Activated CD4-positive, alpha-beta memory T cell treated with anti-CD3 and anti-CD28 coated beads for 36 hours (primary cell): ENCODE measurements at places on chromosomes 3 and 15.

DNA sequence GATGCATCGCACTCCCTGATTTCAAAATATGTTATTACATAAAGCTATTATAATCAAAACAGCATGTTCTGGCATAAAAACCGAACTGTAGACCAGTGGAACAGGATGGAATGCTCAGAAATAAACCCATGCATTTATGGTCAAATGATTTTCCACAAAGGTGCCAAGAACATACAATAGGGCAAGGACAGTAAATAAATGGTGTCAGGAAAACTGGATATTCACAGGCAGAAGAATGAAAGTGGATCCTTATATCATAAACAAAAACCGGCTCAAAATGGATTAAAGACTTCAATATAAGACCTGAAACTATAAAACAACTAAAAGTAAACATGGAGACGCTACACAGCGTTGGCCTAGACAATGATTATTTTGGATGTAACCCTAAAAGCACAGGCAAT is 22.6 kb downstream of the USP50 start:
- no peak overlapping the region for H3K27ac ChIP-seq
- no peak overlapping the region for H3K4me3 ChIP-seq
- H3K36me3 ChIP-seq, result no peaks in the 10 kb centered on the region
- no peaks in the 10 kb centered on the region for H3K27me3 ChIP-seq
- no peaks in the 10 kb centered on the region for H3K4me1 ChIP-seq

DNA sequence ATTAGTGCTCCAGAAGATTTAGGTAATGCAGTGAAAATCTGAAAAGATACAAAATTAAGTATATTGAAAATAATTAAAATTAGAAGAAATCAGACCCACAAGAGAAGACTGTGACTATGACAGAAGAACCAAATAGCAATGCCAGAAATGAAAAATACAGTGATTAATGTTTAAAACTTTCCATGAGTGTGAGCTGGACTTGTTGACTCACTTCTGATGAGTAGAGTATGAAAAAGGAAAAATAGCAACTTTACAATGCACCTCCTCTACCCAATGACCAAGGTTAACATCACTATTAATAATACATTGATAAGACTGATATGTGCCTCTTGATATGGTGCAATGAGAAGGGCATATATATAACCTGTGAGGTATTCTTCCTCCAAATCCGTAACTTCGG is 39.3 kb upstream of the SLC22A13 start:
- DNase-seq, result no peak
- H3K4me3 ChIP-seq, result no peak overlapping the region
- H3K4me1 ChIP-seq, result peaks cover 15% of the 10 kb centered on the region
- no peaks in the 10 kb centered on the region for H3K27me3 ChIP-seq

DNA sequence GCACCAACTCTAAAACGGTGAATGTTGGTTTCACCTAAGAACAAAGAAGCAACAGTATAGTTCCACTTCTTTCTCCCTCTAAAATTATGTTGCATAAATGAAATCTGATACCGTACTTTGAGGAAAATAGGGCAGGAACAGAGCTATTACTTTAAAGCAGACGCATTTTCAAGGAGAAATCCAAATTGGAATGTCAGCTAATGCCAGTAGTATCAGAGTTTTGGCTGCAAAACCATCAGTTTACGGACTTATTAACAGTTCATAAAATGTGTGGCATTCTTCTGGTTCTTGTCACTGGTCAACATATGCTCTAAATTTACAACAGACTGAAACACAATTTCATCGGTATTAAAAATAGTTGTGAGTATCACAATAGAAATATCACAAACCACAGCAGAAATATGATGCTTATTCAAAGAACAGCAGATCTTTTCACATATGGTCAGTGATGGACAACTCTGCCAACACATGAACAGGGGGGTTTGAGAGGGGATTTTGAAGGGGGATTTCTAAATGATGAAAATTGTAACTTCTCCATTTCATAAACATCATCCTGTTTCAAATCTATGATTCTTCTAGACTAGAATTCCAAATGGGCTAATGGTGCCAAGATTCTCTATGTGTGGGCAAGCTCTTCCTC is 38.7 kb upstream of the ROBO2 start:
- H3K27me3 ChIP-seq, result no peaks in the 10 kb centered on the region
- no peak for DNase-seq
- no peaks in the 10 kb centered on the region for H3K4me1 ChIP-seq
- H3K27ac ChIP-seq, result no peak overlapping the region
- no peak overlapping the region for H3K4me3 ChIP-seq

- H3K27ac ChIP-seq, result no peak overlapping the region
- H3K4me3 ChIP-seq, result no peak overlapping the region
- no peaks in the 10 kb centered on the region for H3K36me3 ChIP-seq
- peaks cover 12% of the 10 kb centered on the region for H3K4me1 ChIP-seq
- peaks cover 7% of the 10 kb centered on the region for H3K27me3 ChIP-seq
Observed at GRCh38 chr3:12342151-12342550, 53.3 kb downstream of the PPARG start.

DNA sequence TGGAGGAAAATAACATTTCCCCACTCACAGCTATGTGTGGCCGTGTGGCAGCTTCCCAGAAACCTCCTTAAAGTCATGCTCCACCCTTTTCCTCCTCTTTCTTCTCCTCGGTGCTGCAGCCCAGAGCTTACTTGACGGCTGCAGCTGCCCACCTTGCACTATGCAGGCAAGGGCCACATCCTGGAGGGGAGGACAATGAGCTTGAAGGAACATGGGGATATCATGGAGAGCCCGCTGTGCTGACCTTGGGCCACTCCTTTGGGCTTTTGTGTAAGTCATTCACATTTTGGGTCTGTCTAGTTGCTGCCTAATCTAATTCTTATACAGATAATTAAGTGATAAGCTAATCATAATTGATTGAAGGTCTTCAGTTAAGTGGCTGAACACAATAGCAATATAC is 28.0 kb downstream of the PRR20G start:
- no peak overlapping the region for H3K4me3 ChIP-seq
- no peaks in the 10 kb centered on the region for H3K36me3 ChIP-seq
- DNase-seq, result no peak
- peaks cover 3% of the 10 kb centered on the region for H3K27me3 ChIP-seq
- H3K4me1 ChIP-seq, result no peaks in the 10 kb centered on the region

DNA sequence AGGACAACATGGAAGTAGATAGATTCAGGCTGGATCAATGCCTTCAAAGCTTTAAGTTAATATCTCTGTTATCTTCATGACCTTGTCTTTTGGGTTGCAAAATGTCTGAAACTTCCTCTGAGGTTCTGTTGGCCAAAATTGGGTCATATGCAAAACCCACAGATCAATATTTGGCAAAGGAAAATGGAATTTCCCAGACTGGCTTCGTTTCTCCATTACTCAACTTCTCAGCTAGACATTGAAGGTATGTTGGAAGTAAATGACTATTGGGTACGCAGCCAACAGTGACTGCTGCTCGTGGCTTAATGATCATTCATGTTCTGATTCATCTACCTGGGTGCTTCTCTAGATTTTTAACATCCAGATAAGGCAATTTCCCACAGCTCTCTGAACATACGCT is 675.4 kb upstream of the SGO1 start:
- no peak for DNase-seq
- H3K4me3 ChIP-seq, result no peak overlapping the region

- no peak overlapping the region for H3K27ac ChIP-seq
- H3K4me1 ChIP-seq, result no peaks in the 10 kb centered on the region
- no peak for DNase-seq
- no peak overlapping the region for H3K4me3 ChIP-seq
- H3K27me3 ChIP-seq, result peaks cover 6% of the 10 kb centered on the region
- H3K36me3 ChIP-seq, result no peaks in the 10 kb centered on the region
Observed at GRCh38 chr3:62139957-62140356, 233.4 kb downstream of the FEZF2 start.

DNA sequence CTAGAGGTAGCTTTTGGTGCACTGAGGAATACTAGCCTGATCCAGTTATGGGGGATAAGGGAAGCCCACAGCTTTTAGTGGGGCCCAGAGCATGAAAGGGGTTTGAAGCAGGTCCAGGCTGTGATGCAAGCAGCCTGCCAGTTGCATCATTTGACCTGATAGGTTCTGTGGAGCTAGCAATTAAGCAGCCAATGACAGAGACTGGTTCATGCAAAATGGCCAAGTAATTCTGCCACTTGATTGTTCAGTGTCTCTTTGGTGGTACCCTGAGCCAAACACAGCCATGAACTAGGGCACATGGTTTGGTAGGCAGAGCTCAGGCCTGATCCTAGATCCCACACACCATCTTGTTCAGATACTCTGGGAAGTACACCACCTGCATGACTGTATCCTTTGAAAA is 91.0 kb upstream of the PRR23C start:
- no peaks in the 10 kb centered on the region for H3K4me1 ChIP-seq
- H3K36me3 ChIP-seq, result no peaks in the 10 kb centered on the region
- H3K27ac ChIP-seq, result no peak overlapping the region
- H3K27me3 ChIP-seq, result no peaks in the 10 kb centered on the region

GRCh38 chr3:187802203-187802927 is 57.1 kb upstream of the BCL6 start:
- no peak for DNase-seq
- no peaks in the 10 kb centered on the region for H3K27me3 ChIP-seq
- peaks cover 92% of the 10 kb centered on the region for H3K4me1 ChIP-seq
- H3K4me3 ChIP-seq, result peak overlapping the region; percentile 54
- H3K36me3 ChIP-seq, result peaks cover 9% of the 10 kb centered on the region
- H3K27ac ChIP-seq, result peak overlapping the region; percentile 95

GRCh38 chr3:104763007-104763406 is 603.7 kb upstream of the ALCAM start:
- no peak for DNase-seq
- H3K27me3 ChIP-seq, result peaks cover 1% of the 10 kb centered on the region
- no peaks in the 10 kb centered on the region for H3K4me1 ChIP-seq
- H3K36me3 ChIP-seq, result no peaks in the 10 kb centered on the region
- H3K27ac ChIP-seq, result no peak overlapping the region
- H3K4me3 ChIP-seq, result no peak overlapping the region

- H3K4me1 ChIP-seq, result peaks cover 43% of the 10 kb centered on the region
- peak overlapping the region; percentile 95 for H3K27ac ChIP-seq
- DNase-seq, result peak; percentile 46
- H3K4me3 ChIP-seq, result peak overlapping the region; percentile 88
- peaks cover 24% of the 10 kb centered on the region for H3K27me3 ChIP-seq
Observed at GRCh38 chr15:67839499-67839928, 331 bp downstream of the RNU6-1 start.

GRCh38 chr15:43250785-43251184 is 15.9 kb downstream of the TGM5 start:
- H3K4me3 ChIP-seq, result no peak overlapping the region
- H3K4me1 ChIP-seq, result peaks cover 20% of the 10 kb centered on the region
- no peaks in the 10 kb centered on the region for H3K36me3 ChIP-seq
- H3K27ac ChIP-seq, result no peak overlapping the region

DNA sequence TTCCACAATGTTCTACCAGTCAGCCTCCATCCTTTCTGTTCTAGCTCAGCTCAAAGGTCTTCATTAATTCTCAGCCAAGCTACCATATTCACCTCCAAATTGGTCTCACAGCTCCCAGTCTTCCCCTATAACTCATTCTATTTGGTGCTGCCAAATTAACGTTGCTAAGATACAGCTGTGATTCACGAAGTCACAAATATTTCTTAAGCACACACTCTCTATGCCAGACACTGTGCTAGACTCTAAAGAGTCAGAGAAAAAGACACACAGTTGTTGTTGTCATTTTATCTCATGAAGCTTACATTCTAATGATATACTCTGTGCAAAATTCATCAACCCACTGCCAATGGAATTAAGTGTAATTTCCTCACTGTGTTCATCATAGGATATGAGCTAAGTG is 102.8 kb downstream of the FRMD5 start:
- H3K27me3 ChIP-seq, result peaks cover 5% of the 10 kb centered on the region
- DNase-seq, result no peak
- no peaks in the 10 kb centered on the region for H3K4me1 ChIP-seq
- H3K4me3 ChIP-seq, result no peak overlapping the region
- H3K36me3 ChIP-seq, result no peaks in the 10 kb centered on the region
- no peak overlapping the region for H3K27ac ChIP-seq

GRCh38 chr15:91142106-91142744 is 42.2 kb downstream of the SV2B start:
- DNase-seq, result no peak
- H3K4me1 ChIP-seq, result no peaks in the 10 kb centered on the region
- no peak overlapping the region for H3K4me3 ChIP-seq
- no peak overlapping the region for H3K27ac ChIP-seq
- H3K27me3 ChIP-seq, result peaks cover 20% of the 10 kb centered on the region
